ENCODE measurements at places on chromosomes 13 and 19. TPM values are rescaled to one million over a fixed set of nuclear protein-coding genes. Genes with fewer than 3 reads are reported as not detected.

DNA sequence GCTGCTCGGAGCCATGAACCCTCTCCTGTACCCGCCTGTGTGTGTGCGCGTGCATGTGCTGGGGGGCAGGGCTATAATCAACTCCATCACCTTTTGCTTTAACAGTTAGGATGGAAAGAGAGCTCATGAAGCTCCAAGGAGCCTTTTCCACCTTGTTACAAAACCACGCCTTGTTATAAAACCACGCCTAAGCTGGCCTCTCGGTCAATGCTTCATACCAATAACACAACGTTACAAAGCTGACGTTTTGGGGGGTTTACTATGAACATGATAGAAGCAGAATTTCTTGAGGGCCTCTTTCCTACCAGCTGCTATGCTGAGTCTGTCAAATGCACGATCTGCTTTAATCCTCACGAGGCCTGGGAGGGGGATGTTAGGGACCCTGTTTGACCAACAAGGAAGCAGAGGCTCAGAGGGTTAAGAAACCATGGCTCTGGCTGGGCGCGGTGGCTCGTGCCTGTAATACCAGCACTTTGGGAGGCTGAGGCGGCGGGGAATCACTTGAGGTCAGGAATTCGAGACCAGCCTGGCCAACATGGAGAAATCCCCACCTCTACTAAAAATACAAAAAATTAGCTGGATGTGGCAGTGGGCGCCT, 11.9 kb downstream of the CAPS start:
- no peak for DNase-seq

DNA sequence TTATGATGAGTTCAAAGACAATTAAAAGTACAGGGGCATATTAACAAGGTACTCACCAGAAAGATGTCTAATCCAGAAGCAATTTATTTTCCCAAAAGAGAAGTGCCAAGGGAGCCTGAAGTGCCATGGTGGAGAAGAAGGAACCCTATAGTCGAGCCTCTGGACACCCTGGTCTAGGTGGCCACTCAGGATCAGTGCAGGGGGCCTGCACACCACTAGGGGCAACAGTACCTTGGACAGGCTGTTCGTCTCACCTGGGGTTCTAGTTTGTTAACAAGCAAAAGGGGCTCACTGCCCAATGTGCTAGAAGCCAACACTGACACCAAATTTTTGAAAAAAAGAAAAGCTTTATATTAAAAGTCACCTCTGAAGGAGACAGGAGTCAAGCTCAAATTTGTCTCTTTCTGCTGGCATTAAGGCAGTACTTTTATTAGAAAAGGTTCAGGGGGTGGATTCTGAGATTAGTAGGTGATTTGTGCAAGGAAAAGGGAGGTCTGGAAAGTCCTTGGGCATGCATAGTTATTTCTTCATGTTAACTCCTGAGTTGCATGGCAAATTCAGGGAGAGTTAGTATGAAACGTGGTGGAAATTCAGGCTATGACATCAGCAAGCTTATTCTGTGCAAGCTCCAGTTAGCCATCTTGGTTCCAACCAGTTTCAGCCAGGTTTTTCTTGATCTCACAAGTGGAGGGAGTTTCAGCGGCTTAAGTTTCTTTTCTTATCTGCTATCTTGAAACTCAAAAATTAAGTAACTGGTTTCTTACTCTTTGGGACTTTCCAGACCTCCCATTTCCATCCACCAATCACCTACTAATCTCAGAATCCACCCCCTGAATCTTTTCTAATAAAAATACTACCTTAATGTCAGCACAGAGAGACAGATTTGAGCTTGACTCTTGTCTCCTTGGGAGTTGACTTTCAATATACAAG, 884 bp upstream of the CBY2 start:
- no peak for DNase-seq

GRCh38 chr19:47157431-47158321, 27.0 kb downstream of the SAE1 start:
- peak; percentile 14 for DNase-seq

DNA sequence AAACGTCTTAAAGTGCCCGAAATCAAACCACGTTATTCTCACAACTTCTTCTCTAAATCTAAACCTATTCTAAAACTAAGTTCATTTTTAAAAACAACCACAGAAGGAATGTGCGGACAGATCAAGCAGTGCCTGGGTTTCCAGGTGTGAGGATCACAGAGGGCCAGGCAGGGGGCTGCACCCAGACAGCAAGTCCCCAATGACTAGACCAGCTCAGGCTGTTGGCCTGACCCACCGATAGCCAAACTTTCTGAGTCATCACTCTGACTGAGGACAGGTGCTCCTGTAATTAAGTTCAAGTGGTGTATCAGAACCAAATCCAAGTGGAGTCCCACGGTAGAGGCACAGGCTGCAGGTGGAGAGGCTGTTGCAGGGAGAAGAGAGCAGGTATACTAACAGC, 37.6 kb upstream of the EPHX3 start:
- DNase-seq, result no peak

DNA sequence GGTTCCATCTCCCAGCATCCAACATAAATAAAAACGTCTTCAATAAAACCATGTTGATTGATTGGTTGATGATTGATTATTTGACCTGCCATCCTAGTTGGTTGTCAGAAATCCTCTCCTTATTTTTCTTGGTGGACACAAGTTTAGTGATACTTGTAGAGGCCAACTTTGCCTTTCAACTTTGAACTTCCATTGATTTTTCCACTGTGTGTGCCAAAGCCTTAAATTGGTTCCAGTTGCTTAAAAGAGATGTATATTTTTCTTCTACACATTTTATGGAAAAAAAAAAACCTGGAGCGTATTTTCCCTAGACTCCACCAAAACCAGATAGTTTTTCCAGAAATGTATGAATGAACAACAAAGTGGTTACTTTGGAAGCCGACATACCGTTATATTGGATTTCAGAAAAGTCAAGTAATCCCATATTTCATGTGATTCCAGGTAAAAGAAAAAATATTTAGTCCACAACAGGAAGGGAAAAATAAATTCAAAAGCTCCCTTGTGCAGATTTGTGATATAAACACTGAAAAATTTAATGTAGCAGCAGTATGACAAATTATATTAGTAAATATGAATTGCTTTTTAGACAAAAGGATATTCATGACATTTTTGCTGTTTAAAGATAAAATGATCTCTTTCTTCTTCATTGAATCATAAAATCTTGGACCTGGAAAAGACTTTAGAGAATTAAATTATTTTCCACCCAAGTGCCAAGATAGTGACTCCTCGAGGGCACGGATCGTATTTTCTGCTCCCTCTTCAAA, 85.2 kb downstream of the MBNL2 start:
- DNase-seq, result no peak

DNA sequence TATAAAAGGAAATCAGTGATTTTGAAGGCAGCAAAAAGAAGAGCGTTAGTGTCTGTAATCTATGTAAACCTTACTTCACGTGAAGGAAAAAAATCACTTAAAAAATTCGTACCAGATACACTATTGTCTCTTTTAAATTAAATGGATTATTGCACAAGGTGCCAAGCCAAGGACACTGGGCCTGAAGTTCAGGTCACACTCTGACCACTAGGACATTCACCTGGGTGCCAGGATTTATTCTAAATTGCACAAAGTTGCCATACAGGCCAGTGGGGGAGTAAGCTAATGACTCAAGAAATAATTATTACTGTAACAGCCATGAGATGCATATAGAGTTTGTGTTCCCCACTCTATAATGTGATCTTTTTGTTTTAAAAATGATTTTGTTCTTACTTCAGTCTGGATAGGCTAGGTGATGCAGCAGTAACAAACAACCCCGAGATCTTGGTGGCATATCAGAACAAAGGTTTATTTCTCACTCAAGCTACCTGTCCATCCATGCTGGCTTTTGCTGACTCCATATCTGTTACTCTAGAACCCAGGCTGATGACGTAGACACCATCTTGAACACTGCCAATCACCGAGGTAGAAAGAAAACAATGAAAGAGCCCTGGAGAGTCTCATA, 252.1 kb downstream of the DCT start:
- no peak for DNase-seq

DNA sequence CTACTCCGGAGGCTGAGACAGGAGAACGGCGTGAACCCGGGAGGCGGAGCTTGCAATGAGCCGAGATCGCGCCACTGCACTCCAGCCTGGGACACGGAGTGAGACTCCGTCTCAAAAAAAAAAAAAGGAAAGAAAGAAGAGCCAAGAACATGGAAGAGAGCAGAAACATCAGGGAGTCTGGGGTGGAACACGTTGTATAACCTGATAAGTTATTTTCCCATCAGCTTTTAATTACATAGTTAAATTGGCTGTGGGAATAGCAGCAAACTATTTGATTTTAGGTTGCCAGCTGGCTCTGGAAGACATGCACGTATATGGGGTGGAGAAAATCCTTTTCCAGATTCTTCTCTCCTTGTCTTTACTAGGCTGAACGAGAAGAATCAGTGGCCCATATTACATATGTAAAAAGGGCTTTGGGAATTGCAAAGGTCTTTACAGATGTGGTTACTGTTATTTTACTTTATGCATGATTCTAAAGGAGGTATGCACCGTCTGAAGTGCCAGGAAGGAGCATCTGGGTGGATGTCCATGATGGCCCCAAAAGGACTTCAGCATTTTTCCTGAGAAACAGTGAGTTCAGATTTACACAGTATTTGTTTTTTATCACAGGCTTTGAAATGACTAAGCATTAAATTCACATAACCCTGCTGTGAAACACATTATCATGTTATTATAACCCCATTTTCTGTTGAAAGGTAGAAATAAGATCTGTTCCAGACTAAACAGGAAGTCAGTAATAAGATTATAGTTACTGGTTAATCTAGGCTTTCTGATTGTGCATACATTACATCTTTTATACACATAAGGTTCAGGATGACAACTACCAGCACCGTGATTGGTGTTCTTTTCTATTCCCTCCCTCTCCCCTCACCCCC, 4.6 kb upstream of the NAA16 start:
- DNase-seq, result no peak

The APOC1 gene
- 1.3 TPM for total RNA-seq

The ZNF578 gene
- total RNA-seq, result 0.35 TPM

The RNF17 gene
- not detected for total RNA-seq

The GRIN2D gene
- 0.14 TPM for total RNA-seq

The POLD1 gene
- 214 TPM for total RNA-seq

The KIRREL2 gene
- 0.24 TPM for total RNA-seq
